ENCODE measurements at places on chromosomes 7 and 10. TPM values are rescaled to one million over a fixed set of nuclear protein-coding genes. Genes with fewer than 3 reads are reported as not detected.

The TCAF2 gene
- 9.7 TPM for total RNA-seq

DNA sequence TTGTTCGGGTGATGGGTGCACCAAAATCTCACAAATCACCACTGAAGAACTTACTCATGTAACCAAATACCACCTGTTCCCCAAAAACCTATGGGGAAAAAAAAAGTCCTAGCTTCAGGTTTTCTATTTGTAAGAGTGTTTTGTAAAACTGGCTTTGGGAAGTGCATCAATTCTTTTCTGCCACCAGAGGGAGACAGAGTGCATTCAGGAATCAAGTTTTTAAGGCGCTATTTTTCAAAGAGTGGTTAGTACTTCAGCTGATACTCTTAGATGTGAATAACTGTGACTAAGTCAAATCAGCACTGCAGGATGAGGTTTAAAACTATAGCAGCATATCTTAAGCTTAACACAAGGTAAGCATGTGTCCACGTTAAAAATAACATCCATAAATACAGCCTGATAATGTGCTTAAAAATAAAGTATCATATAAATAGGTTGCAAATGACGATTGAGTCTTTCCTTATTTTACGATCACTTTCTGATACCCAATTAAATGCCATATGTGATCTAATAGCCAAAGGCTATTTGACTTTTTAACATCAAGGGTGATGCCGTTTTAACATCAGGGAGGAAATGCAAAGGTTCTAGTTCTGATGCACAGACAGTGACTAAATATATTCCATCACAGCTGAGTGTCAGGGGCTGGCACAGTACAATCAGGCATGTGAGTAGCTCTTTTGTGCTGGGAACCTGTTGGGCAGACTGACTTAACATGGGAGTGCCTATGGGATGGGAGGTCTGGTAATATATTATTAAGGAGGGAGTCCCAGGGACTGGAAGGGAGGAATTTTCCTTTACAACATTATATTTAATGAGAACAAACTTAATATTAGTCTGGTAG, 10.6 kb upstream of the LYZL2 start:
- DNase-seq, result peak; percentile 63
- H3K36me3 ChIP-seq, result no peaks in the 10 kb centered on the region
- no peak overlapping the region for H3K27ac ChIP-seq
- peaks cover 8% of the 10 kb centered on the region for H3K4me1 ChIP-seq

The SFTPA2 gene
- total RNA-seq, result not detected

- no peak for DNase-seq
- H3K4me1 ChIP-seq, result peaks cover 9% of the 10 kb centered on the region
- H3K4me3 ChIP-seq, result no peak overlapping the region
- H3K36me3 ChIP-seq, result no peaks in the 10 kb centered on the region
Measured at GRCh38 chr10:13801156-13801906, 214.6 kb downstream of the PRPF18 start.

GRCh38 chr10:132710036-132710686, 75.8 kb downstream of the NKX6-2 start:
- no peak overlapping the region for H3K4me3 ChIP-seq
- H3K36me3 ChIP-seq, result no peaks in the 10 kb centered on the region
- H3K27me3 ChIP-seq, result no peaks in the 10 kb centered on the region
- H3K27ac ChIP-seq, result no peak overlapping the region
- no peak for DNase-seq
- H3K4me1 ChIP-seq, result no peaks in the 10 kb centered on the region

GRCh38 chr7:126996659-126997058, 256.1 kb downstream of the GRM8 start:
- H3K4me1 ChIP-seq, result no peaks in the 10 kb centered on the region
- DNase-seq, result no peak
- no peaks in the 10 kb centered on the region for H3K36me3 ChIP-seq
- H3K27ac ChIP-seq, result no peak overlapping the region
- no peaks in the 10 kb centered on the region for H3K27me3 ChIP-seq

The FGL2 gene
- not detected for total RNA-seq

GRCh38 chr7:33753881-33754525, 151.3 kb upstream of the BMPER start:
- H3K27ac ChIP-seq, result no peak overlapping the region
- DNase-seq, result no peak
- H3K4me1 ChIP-seq, result no peaks in the 10 kb centered on the region
- no peaks in the 10 kb centered on the region for H3K36me3 ChIP-seq
- no peak overlapping the region for H3K4me3 ChIP-seq
- no peaks in the 10 kb centered on the region for H3K27me3 ChIP-seq

DNA sequence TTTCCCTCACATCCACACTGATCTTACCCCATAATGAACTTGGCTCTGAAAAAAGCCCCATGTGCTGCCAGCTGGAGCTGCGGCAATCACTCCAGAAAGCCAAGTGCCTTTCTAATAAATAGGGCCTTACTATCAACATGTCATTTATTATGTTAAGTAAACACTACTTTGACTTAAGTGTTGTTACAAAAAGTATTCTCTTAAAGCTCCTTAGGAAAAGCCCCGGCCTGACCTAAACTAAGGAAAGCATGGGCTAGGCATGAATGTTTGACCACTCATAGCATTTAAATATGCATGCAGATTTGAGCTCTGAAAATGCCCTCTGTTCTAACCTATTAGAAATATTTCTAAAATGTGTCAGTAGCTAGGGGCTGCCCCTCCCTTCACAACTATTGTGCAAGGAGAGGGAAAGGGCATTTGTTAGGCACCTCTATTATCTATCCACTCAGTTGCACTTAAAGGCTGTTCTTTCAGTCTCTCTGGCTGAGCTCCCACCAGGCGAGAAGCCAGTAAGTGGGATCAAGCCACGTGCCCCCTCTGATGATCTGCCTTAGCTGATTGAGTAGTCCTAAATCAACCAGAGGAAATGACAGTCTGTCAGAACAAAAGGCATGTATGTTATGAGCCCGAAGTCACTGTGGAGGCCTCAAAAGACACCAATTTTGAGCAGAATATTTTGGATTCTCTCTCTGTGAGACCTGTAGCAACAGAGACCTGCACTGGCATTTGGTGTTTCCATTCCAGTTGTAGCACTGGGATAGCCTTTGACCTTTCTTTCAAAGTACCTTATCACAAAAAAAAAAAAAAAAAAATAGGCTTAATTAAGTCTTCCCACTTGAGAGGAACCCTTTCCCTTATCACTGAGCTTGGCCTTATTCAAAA, 77.1 kb downstream of the ITGB8 start:
- H3K4me3 ChIP-seq, result no peak overlapping the region
- H3K27me3 ChIP-seq, result no peaks in the 10 kb centered on the region
- no peaks in the 10 kb centered on the region for H3K36me3 ChIP-seq
- H3K27ac ChIP-seq, result peak overlapping the region; percentile 35
- peaks cover 25% of the 10 kb centered on the region for H3K4me1 ChIP-seq

DNA sequence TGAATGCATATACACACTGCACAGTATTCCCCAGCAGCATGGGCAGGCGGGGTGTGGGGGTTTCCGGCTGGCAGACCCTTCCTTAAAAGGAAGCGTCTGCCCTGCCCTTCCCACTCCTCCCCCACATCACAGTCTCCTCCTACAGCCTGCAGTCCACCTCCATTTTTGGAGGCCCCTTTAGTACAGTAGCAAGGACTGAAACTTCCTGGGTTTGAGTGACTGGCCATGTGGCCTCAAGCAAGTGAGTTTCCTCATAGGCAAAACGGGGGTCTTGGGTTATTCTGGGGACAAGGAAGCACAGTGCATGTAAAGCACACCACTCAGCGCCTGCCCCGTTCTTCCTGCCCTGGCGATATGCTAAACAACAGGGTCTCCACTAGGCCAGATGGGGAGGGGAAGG, 62.1 kb upstream of the COL13A1 start:
- no peak for DNase-seq
- H3K27me3 ChIP-seq, result no peaks in the 10 kb centered on the region
- H3K36me3 ChIP-seq, result no peaks in the 10 kb centered on the region
- H3K4me3 ChIP-seq, result no peak overlapping the region
- H3K27ac ChIP-seq, result no peak overlapping the region
- H3K4me1 ChIP-seq, result peaks cover 1% of the 10 kb centered on the region

DNA sequence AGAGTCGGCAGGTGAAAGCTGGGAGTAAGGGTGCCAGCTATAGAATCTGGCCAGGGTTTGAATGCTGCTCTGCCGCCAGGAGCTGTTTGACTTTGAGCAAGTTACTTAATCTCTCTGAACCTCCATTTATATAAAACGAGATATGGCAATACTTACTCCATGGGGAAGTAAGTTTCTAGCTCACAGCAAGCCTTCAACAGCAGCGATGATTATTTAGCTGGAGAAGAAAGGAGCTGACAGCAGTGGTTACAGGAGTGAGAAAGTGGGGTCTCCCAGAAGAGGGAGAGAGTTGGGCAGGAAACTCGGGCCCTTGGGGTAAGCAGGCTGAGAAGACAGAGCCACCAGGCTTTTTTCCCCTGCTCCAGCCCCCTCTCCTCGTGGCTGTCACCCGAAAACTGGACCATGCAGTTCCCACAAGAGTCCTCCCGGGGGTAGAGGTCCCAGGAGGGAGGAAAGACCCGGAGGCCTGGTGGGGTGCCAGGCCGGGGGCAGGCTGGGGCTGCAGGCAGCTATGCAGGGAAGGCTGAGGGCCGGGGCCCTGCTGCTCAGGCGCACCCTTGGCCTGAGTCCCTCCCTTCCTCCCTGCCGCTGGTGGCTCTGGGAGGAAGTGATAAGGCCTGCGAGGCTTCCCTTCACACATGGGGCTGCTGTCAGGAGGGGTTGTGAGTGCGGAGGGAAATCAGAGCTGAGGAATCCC, 3.5 kb downstream of the NOS3 start:
- H3K4me1 ChIP-seq, result peaks cover 6% of the 10 kb centered on the region
- no peak overlapping the region for H3K4me3 ChIP-seq
- no peaks in the 10 kb centered on the region for H3K36me3 ChIP-seq
- H3K27me3 ChIP-seq, result no peaks in the 10 kb centered on the region
- DNase-seq, result no peak

- no peaks in the 10 kb centered on the region for H3K36me3 ChIP-seq
- H3K27ac ChIP-seq, result no peak overlapping the region
- no peaks in the 10 kb centered on the region for H3K27me3 ChIP-seq
- H3K4me3 ChIP-seq, result no peak overlapping the region
Measured at GRCh38 chr10:58013406-58013805, 254.3 kb downstream of the IPMK start.

DNA sequence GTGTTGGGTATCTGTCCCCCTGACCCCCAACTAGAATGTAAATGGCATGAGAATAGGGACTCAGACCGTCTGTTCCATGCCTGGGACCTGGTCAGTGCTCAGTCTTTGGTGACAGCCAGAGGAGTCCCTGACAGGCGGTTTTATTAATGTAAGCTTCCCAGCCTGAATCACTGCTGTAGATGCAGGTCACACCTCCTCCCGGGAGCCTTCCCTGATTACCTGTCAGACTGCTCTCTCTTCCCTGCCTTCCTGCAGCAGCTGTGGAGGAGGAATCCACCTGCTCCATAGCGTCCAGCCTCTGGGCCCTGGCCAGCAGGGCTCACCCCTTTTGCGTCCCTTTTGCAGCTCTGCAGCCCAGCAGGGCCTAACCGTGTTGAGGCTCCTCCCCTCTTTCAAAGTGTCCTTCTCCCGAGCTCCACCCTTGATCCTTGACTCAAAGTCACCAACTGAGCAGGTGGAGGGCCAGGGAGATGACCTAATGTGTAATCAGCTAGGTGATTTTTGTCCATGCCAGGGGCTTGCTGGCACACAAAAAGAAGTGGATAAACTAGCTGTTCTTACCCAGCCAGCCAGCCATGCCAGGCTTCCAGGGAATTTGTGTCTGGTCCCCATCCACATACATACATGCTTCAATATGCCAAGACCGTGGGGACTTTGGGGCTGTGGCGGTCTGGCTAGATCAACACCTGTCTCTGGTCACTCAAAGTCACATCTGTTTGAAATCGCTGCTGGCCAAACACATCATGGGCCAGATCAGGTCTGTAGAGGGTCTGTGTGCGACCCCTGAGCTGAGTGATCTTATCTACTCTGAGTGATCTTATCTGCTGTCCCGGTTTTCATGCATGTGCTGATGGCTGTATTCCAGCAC, 195.1 kb downstream of the CCDC3 start:
- H3K27ac ChIP-seq, result no peak overlapping the region
- DNase-seq, result no peak
- no peaks in the 10 kb centered on the region for H3K4me1 ChIP-seq
- H3K4me3 ChIP-seq, result no peak overlapping the region
- H3K27me3 ChIP-seq, result no peaks in the 10 kb centered on the region
- no peaks in the 10 kb centered on the region for H3K36me3 ChIP-seq

- no peak overlapping the region for H3K27ac ChIP-seq
- H3K4me3 ChIP-seq, result no peak overlapping the region
- H3K27me3 ChIP-seq, result no peaks in the 10 kb centered on the region
- H3K4me1 ChIP-seq, result peaks cover 6% of the 10 kb centered on the region
Measured at GRCh38 chr7:46723742-46724141, 802.7 kb upstream of the IGFBP3 start.

DNA sequence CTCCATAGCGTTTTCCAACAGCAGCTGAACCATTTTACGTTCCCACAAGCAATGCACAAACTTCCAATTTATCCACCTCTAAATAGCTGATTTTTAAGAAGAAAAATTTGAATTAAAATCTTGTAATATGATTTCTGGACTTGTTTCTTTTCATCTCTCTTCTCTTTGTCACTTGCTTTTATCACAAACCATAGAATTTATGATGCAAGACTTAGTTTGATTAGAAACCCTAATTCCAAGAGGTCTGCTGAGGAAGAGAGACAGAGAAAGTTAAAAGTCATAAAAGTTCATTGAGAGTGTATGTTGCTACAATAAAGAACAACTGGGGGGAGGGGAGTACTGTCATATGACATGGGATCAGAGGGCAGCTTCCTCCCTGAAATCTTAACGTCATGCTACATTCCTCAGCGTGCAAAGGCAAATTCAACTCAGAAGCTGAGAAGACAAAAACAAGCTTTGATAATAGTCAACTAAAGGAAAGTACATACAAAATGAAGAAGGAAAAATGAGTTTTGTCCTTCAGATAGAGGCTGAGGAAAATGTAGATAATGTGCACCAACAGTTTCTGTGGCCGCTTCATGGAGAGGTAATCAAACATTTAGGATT, 18.4 kb upstream of the CUBN start:
- H3K4me3 ChIP-seq, result no peak overlapping the region
- H3K27me3 ChIP-seq, result no peaks in the 10 kb centered on the region
- H3K27ac ChIP-seq, result no peak overlapping the region
- DNase-seq, result no peak

The ITIH5 gene
- total RNA-seq, result not detected

- H3K4me1 ChIP-seq, result peaks cover 43% of the 10 kb centered on the region
- peak overlapping the region; percentile 94 for H3K27ac ChIP-seq
- no peak overlapping the region for H3K4me3 ChIP-seq
- no peaks in the 10 kb centered on the region for H3K27me3 ChIP-seq
Measured at GRCh38 chr7:77427996-77428603, 12.0 kb upstream of the GSAP start.

- DNase-seq, result no peak
- no peak overlapping the region for H3K4me3 ChIP-seq
- peaks cover 27% of the 10 kb centered on the region for H3K27me3 ChIP-seq
- no peaks in the 10 kb centered on the region for H3K36me3 ChIP-seq
- no peak overlapping the region for H3K27ac ChIP-seq
- no peaks in the 10 kb centered on the region for H3K4me1 ChIP-seq
Measured at GRCh38 chr7:133233142-133233541, 19.7 kb upstream of the EXOC4 start.
